ENCODE measurements at places on chromosomes 2 and 18. TPM values are rescaled to one million over a fixed set of nuclear protein-coding genes. Genes with fewer than 3 reads are reported as not detected.
A peak's percentile ranks its signal among the peaks of the same experiment; 100 is the strongest.

Gene SLC30A3
- total RNA-seq, result not detected

DNA sequence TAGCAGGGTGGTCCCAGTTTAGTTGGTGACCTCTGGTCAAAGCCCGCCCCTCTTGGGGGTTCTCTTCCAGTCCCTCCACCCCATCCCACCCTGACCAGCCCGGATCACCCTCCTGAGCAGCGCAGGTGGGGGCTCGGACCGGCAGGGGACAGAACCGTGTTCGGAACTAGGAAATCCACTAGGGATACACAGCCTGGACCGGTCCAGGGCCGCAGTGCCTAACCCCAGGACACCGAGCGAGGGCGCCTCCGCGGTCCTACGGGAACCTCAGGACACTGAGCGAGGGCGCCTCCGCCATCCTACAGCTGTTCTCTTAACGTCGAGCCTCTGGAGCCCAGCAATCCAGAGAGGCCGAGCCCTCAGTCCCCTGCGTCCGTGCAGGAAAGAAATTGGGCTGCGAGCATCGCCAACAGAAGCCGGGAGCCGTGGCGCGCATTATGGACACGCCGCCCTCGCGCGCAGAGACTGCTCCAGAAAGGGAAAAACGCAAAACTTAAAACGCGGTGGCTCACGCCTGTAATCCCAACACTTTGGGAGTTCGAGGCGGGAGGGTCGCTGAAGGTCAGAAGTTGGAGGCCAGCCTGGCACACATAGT is 8.5 kb downstream of the RAX start:
- DNase-seq, result no peak

DNA sequence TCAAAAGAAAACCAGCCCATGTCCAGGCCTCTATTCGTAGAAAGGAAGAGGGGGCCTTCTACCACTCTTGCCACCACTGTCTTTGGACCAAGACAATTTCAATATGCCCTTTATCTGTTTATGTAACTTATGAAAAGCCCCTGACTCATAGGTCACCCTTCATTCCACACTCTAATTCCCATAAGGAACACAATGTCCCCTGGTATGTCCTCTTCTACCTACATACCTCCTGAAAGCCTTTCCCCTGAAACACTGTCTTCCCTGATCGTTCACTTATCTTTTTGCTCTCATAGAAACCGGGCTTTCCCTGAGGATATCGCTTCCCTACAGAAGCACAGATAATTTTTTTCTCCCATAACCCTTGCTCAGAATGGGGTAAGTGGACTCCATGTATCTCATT is 13.3 kb downstream of the EIF2AK3 start:
- DNase-seq, result no peak

DNA sequence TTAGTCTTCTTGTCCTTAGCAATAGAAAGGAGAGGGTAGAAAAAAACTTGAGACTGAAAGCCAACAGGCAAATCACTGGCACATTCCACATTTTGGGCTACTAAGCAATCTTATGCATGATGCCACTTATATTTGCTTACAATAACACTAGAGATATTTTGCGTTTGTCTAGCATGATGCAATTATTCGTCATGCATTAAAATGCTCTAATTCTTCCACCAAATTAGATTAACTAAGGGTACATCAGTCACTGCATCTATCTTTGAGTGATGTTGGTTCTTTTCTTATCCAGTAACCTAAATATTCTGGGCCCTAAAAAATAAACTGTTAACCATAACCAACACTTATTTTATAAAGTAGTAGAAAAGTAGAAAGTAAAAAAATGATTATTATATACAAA is 1311.7 kb upstream of the CDH2 start:
- DNase-seq, result no peak

- no peak for DNase-seq
Observed at GRCh38 chr2:107235491-107236254, 349.7 kb upstream of the ST6GAL2 start.

GRCh38 chr2:97718051-97718882 is 4.9 kb downstream of the ZAP70 start:
- peak; percentile 48 for DNase-seq

Data from psoas muscle (tissue), 8 donors.